ENCODE measurements at places on chromosomes 3 and 15.

DNA sequence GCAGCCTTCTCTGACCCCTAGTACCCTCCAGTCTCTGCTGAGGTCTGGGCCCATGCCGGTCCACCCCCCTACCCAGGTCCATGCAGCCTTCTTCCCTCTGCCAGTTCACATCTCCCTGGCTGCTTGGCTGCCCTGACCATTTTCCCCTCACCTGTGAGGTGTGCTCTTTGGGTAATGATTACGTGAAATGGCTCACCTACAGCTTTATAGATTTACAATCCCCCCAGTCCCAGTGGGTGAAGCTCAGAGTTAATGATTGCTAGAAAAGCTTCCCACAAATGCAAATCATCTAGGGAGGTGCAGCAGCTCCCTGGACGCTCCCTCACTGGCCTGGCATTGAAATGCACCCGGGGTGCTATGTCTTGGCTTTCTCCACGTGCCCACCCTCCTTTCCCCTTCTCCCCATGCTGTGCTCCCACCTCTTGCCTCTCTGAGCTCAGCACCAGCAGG is 18.7 kb downstream of the PAQR5 start:
- no peak for DNase-seq

DNA sequence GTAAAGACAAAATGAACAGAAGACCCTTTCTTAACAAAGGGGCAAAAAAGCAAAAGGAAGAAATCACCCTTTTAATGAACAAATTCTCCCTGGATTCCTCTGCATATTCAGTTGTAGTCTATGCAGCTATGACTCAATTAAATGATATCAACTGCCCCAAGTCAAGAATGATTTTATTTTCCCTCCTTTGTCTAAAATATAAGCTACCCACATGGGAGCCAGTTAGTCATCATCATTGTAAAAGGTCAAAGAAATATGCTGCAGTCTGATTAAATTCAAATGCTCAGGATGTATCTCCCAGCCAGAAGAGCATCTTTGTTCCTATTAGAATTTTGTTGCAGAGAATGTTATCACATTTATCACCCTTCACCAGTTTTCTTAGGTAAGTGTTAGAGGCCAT is 84.0 kb downstream of the SST start:
- no peak for DNase-seq

DNA sequence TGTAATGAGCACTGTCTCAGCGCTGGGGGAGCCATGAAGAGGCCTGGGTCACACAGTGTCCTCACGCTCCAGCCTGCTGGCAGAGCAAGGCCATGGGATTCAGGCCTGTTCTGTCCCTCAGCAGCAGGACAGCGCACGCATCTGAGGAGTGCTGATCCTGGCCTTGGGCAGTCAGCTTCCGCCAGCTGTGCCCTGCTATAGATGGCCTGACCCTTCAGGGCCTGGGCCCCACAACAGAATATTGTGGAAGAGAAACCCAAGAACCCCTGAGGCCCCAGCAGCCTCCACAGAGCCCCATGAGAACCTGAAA is 78.6 kb downstream of the SRGAP3 start:
- DNase-seq, result no peak

GRCh38 chr3:46755646-46756045 is 38.0 kb upstream of the PRSS50 start:
- DNase-seq, result no peak

GRCh38 chr15:58313304-58313703 is 118.5 kb upstream of the LIPC start:
- DNase-seq, result no peak

DNA sequence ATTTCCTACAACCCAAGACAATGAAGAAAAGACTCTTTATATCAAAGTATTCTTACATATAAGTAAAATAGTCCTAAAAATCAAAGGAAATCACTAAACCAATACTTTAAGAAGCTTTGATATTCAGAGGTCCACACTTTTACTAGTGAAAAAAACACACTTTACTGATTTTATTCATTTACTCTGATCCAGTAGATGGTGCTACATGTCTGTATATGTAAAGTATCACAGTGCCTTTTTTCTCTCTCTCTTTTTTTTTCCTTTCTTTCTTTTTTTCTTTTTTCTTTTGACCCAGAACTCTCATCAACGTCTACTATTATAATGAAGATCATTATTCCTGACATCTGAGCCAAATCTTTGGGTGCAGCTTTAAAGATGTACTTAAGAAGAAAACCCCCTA is 10.8 kb upstream of the CCDC39 start:
- DNase-seq, result no peak

- DNase-seq, result no peak
These were observed 166.8 kb upstream of the MRPL3 start for GRCh38 chr3:131669600-131669999.

- DNase-seq, result no peak
These were observed 604 bp downstream of the KCTD6 start for GRCh38 chr3:58492494-58492905.

- no peak for DNase-seq
These were observed 124.8 kb downstream of the SV2B start for GRCh38 chr15:91224755-91225380.

DNA sequence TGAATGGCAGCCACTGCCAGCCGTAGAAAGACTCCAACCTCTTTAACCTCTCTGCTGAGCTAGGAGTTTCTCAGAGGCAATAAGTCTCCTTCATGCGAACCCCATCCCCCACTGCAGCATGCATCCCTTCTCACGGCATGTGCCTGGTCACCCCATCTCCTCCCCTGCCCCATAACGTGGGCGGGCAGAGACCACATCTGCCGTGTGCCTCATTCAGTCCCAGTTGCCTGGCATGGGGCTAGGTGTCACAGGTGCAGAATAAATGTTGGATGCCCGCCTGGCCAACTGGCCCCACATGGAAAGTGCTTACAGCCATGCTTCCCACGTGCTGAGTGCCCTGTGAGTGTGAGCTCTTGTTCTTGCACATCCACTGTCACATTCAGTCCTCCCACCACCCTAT is 43.5 kb upstream of the NTRK3 start:
- no peak for DNase-seq

DNA sequence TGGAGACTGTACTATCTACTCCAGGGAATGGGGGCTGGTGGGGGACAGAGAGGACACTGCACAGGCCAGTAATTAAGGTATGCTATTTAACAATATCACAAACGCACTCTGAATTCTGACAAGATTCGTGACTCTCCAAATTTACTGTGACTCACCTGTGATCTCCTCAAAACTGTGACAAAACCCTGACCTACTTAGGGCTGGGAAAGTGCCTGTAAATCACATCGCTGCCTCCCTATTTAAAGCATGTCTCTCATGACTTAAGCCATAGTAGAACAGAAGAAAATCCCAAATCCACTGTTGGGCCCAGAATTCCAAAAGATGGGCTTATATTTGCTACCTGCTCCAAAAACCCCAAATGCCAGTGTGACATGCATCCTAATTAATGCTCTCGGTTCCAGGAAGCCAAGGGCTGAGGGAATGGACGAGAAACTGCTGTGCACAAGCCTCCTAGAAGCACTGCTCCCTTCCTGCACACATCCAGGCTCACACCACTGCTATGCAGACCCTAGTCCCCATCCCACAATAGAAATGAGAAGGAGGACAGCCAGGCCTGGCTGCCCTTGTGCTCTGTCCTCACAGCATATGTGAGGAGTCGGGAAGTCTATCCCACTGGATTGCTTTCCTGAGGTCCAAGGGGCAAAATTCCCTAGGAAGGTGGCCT is 187.7 kb upstream of the CHRNA7 start:
- no peak for DNase-seq

All from skin of body (tissue), 3 donors.